Fibroblast of skin of left biceps (primary cell): ENCODE measurements at places on chromosomes 4 and X.
A peak's percentile ranks its signal among the peaks of the same experiment; 100 is the strongest.

DNA sequence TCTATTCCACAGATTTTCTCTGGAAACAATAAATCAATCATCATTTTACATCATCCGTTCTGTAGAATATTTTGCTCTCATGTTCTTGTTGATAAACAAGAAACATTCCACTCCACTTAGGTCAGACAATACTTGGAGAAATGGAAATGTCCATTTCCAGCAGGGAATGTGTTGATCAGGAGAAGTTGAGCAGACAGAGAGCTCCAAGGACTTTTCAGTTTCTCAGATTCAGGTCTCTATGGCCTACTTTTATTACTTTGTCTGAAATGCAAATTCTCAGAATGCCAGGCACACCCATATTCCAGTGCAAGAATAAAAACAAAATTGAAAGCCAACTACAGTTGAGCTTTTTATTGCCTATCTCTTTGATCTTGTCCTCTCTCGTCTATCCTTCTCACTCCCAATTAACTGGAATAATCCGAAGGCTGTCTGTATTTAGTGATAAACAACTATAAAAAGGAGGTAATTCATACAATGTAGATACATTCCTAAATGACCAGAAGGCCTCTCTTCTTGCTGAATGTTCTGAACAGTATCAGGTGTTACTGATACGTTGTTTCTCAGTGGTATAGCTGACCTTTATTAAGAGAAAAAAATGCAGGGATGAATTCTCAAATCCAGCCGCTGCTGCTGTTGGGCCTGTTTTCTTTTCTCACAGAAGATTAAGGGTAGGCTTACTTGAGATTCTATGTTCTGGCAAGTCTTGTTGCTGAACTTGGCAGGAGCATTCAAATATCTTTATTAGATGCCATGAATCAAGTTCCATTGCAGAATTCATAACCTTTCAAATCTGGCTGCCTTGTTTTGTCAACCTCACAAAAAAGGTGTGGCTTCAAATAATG, 72.1 kb downstream of the HPGD start:
- DNase-seq, result no peak

DNA sequence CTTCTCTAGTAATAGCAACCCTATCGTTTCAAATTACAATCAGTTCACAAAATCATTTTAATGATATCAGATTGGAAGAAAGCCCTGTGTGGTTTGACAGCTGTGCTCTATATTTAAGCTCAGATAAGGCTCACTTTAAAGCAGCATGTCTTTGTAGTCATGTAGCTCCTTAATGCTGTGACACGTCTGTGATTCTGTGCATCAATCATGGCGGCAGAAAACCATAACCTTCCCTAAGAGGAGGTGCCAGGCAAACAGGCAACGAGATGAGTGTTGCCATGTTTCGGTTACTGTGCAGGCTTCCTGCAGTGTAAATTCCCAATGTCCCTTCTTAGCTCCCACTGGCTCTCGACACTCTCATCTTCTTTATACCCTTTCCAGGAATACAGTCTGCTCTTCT, 212.7 kb downstream of the GRID2 start:
- DNase-seq, result no peak

DNA sequence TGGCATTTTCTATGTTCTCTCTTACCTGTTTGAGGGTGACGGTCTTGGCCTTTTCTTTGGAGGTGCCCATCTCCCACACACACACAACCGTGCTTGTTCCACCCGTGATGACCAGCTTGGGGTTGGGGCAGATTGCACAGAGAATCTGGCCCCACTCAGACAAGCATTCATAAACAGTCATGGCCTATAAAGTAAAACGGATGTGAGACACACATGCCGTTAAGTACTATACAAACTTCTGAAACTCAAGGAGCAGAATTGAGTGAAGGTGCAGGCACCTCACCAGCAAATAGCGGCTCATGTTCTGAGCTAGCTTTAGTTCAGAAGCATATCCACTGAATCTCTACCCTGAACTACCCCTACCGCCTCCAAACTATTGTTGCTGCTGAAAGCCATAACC, 107.6 kb downstream of the CDS1 start:
- no peak for DNase-seq

DNA sequence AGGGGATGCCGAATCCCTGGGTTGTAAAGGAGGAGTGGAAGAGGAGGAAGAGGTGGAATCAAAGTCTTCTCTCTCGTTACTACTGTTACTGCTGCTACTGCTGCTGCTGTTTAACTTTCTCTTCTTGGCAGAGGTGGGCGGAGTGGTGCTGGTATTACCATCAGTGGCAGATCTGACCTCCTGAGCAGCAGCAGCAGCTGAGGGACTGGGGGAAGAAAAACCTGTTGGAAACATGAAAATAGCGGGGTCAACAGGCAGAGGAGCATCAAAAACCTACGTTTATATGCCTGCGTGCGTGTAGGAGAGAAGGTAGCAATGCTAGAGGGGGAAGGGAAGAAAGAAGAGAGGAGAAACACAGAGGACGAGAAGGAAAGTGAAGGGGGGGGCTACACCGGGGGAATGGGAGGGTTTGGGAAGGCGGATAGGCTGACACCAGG, 339 bp downstream of the CUL4B start:
- DNase-seq, result no peak

DNA sequence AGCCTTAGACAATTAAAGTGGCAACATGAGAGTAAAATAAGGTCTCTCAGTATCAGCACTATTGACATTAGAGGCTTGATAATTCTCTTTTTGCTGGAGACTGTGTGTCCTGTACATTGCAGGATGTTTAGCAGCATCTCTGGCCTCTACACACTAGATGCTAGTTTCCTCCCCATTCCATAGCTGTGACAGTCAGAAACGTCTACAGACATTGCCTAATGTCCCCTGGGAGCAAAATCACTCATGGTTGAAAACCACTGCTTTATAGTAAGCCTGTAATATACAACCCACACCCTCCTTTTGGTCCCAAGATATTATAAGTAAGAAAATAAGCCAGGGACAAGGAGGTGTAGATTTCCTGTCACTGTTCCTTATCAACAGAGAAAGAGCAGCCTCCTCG, 166.0 kb downstream of the FRMPD4 start:
- DNase-seq, result no peak

GRCh38 chr4:156248917-156249316, 295.3 kb upstream of the CTSO start:
- no peak for DNase-seq

DNA sequence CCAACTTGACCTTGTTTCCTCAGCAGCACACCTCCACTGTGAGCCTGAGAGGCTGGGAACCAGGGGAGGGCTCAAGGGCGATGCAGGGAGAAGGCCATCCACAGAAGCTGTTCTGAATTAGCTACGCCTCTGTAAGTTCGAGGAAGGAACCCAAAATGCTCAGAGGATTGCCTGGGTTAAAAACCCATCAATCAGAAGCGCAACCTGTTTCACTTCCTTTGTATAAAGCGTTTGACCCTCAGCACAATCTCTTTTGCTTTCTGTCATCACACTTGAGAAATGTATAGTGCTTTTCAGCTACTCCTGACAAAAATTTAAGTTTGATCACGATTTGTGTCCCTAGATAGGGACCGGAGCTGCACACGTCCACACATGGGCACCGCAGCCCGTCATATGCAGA, 48.0 kb upstream of the MAP3K15 start:
- no peak for DNase-seq

GRCh38 chr4:165288226-165288625, 39.2 kb upstream of the MSMO1 start:
- no peak for DNase-seq

- no peak for DNase-seq
These were observed 6.5 kb downstream of the PLCXD1 start for GRCh38 chrX:287670-288069.

- DNase-seq, result no peak
These were observed 127.2 kb upstream of the PABPC4L start for GRCh38 chr4:134328741-134329140.

GRCh38 chr4:92307181-92307580, 3.4 kb downstream of the GRID2 start:
- DNase-seq, result no peak

- DNase-seq, result no peak
These were observed 1166.3 kb upstream of the ADGRL3 start for GRCh38 chr4:60033826-60034225.

DNA sequence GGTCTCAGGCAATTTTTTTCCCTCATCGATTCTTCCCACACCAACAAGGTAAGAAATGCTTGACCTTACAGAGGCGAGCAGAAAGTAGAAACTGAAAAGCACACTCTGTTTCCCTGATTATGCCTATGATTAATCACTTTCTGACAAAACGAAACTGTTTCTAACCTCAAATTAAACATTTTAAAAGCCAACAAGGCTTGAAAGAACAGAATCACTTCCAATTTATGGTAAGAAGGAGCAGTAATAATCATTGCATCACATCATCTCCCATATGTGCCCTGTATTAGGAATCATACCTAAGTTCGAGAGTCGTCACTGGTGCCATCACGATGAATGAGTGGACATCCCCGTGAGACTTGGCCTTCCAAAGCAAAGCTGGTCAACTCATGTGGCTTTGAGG, 12.5 kb upstream of the CXCL13 start:
- DNase-seq, result no peak

DNA sequence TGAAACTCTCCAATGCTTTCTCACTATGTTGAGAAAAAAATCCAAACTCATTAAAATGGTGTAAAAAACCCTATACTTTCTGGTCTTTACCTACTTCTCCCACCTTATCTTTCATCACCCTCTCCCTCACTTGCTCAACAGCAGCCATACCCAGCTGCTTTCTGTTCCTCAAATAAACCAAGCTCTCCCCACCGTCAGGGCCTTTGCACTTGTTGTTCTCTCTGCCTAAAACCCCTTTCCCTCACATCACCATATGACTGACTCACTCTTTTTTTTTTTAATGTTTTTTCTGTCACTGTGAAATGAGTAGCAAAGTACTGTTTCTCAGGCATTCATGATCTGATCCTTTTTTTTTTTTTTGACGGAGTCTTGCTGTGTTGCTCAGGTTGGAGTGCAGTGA, 122.3 kb upstream of the TMEM164 start:
- no peak for DNase-seq

- no peak for DNase-seq
These were observed 195.3 kb downstream of the SPRY1 start for GRCh38 chr4:123591875-123592274.

DNA sequence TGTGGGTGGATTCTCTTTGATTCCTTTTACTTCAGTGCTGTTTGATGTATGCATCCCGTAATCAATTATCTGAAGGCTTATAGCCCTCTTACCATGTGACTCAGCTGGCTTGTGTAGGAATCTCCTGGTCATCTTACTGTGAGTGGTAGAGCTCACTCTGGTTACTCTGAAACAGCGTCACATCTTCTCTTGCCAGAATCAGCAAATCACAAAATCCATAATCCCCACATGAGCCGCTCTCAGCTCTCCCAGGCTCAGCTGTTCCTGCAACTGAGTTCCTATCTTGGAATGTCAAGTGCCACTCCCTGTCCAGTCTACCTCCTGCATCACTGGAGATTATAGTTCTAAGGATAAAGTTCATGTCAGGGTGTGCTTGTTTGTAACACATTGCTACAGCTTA, 278.0 kb downstream of the FBXO8 start:
- DNase-seq, result no peak

- DNase-seq, result no peak
These were observed 61.2 kb upstream of the HOPX start for GRCh38 chr4:56742080-56742871.

- DNase-seq, result no peak
These were observed 4.3 kb downstream of the CXCL9 start for GRCh38 chr4:76003035-76003434.

GRCh38 chrX:134026565-134027311, 41.3 kb upstream of the GPC3 start:
- peak; percentile 9 for DNase-seq

DNA sequence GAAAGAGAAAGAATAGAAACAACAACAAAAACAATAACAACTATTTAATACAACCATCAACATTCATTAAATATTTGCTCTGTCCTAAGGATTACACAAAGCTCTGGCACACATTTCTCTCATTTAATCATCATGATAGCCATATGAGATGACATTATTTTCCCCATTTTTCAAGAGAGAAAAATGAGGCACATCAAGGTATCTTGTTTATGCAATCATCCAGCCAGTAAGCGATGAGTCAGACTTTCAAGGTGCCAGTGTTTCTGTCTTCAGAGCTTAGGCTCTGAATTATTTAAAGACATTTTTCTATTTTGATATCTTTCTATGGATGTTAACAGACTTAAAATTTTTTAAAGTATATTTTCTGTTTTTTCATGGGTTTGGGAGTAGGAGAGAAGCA, 541.8 kb upstream of the SMIM31 start:
- no peak for DNase-seq

GRCh38 chr4:52968241-52968640, 106.1 kb downstream of the RASL11B start:
- no peak for DNase-seq

- DNase-seq, result no peak
These were observed 100.7 kb downstream of the NSUN7 start for GRCh38 chr4:40850496-40850895.

- DNase-seq, result no peak
These were observed 780.7 kb upstream of the DIAPH2 start for GRCh38 chrX:95903975-95904374.

GRCh38 chrX:127276326-127276725, 456.8 kb downstream of the PRR32 start:
- DNase-seq, result no peak

GRCh38 chr4:3873408-3874027, 107.3 kb downstream of the ADRA2C start:
- no peak for DNase-seq

- DNase-seq, result no peak
These were observed 53.2 kb downstream of the MTM1 start for GRCh38 chrX:150621652-150622051.

DNA sequence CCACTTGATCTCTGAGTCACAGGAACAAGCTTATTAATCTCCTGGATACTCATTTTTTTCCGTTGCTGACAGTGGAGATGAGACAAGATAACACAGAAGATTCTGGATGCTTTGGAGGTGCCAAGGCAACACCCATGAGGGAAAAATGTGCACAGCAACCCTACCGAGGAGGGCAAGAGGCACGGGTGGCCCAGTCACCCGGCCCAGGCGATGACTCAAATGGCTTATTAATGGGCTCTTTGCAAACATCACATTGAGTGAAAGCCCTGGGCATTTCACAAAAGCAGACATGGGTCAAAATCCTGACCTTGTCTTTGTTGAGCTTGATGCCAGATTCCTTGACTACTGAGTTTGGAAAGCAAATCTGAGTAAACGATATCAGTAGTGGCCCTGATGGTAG, 315.1 kb downstream of the STK32B start:
- no peak for DNase-seq

- DNase-seq, result no peak
These were observed 402.2 kb upstream of the FGF13 start for GRCh38 chrX:139113708-139114107.
